ENCODE measurements at places on chromosomes 16 and 17.

DNA sequence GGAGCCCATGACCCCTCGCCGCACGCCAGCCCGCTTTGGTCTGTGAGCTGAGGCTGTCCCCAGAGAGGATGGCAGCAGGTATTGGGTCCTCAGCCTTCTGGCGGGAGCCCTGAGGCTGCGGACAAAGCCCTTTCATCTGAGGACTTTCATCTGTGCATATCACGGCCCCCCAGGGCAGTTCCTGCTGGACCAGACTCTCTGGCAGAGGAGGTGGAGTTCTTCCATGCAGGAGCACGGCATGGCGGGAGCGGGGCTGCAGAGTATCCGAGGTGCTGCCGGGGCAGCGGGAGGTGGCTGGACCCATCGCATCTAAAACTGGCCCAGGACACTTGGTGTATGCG lies 18.8 kb downstream of the DHX38 start:
- no peaks in the 10 kb centered on the region for H3K4me1 ChIP-seq
- DNase-seq: peak; percentile 68
- no peak overlapping the region for H3K27ac ChIP-seq
- no peaks in the 10 kb centered on the region for H3K27me3 ChIP-seq

DNA sequence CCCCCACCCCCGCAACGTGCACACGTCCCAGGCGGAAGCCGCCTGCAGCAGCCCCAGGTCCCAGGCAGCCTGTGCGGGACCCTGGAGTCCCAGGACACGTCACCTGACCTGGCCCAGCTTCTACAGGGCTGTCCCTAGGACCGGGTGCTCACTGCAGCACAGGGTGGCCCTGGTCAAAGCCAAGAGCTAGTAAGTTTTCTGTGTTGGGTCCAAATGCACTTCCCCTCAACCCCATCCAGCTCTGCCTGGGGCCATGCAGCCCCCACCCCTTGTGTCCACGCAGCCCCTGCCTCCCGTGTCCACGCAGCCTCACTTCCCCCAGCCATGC lies 22.1 kb upstream of the PVALEF start:
- no peak overlapping the region for H3K4me3 ChIP-seq
- peak overlapping the region; percentile 28 for H3K27ac ChIP-seq
- H3K4me1 ChIP-seq: peaks cover 6% of the 10 kb centered on the region

GRCh38 chr16:27720731-27721530 lies 171.0 kb downstream of the KATNIP start:
- peak; percentile 44 for DNase-seq
- H3K4me3 ChIP-seq: no peak overlapping the region
- no peaks in the 10 kb centered on the region for H3K27me3 ChIP-seq
- no peaks in the 10 kb centered on the region for H3K4me1 ChIP-seq
- no peak overlapping the region for H3K27ac ChIP-seq

DNA sequence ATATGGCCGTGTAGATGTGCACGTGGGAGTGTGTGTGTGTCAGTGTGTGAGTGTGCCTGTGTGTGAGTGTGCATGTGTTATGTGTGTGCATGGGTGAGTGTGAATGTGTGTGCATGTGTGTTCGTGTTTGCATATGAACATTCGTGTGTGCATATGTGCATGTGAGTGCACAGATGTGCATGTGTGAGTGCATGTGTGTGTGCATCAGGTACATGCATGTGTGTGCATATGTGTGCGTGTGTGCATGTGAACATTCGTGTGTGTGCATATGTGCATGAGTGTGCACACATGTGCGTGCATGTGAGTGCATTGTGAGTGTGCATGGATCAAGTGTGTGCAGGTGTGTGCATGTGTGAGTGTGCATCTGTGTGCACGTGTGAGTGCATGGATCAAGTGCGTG lies 2.5 kb upstream of the TPSAB1 start:
- no peaks in the 10 kb centered on the region for H3K27me3 ChIP-seq
- H3K4me3 ChIP-seq: no peak overlapping the region
- H3K27ac ChIP-seq: no peak overlapping the region
- no peaks in the 10 kb centered on the region for H3K36me3 ChIP-seq
- peak; percentile 48 for DNase-seq

- H3K4me3 ChIP-seq: no peak overlapping the region
- H3K27me3 ChIP-seq: no peaks in the 10 kb centered on the region
- H3K27ac ChIP-seq: no peak overlapping the region
- H3K4me1 ChIP-seq: no peaks in the 10 kb centered on the region
Observed at GRCh38 chr16:8686879-8687278, 12.5 kb downstream of the ABAT start.

DNA sequence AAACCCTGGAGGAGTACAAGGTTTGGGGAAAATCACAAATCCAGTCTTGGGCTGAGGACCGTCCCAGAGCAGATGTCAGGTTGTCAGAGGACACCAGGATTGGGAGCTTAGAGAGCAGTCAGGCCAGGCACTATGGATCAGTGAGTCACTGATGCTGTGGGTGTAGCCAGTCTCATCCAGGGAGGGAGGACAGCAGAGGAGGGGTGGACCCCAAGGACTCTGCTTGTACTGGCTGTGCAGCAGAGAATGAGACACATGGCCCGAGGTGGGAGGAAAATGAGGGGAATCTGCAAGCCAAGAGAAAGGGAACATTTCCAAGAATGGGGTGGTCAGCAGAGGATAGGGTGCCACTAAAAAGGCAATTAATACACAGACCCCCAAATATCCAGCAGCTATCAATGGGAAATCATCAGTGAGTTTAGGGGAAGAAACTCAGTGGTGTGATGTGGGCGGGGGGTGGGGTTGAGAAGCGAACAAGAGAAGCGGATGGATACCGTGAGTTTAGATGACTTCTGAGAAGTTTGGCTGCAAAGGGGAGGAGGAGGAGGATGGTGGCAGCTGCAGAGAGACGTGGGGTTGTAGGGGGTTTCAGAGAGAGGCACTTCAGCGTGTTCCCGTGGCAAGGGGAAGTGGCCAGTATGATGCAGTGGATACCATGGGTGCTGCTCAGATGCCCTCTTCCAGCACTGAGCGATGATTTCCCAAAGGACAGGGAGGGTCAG lies 43.9 kb downstream of the ARHGAP27 start:
- no peak overlapping the region for H3K4me3 ChIP-seq
- H3K36me3 ChIP-seq: no peaks in the 10 kb centered on the region
- peaks cover 7% of the 10 kb centered on the region for H3K4me1 ChIP-seq
- no peak for DNase-seq

- H3K27ac ChIP-seq: no peak overlapping the region
- H3K36me3 ChIP-seq: peaks cover 59% of the 10 kb centered on the region
- H3K4me1 ChIP-seq: peaks cover 7% of the 10 kb centered on the region
- no peak overlapping the region for H3K4me3 ChIP-seq
- H3K27me3 ChIP-seq: no peaks in the 10 kb centered on the region
Observed at GRCh38 chr16:84085773-84086172, 31.0 kb downstream of the MBTPS1 start.

GRCh38 chr16:86700046-86700945 lies 121.9 kb downstream of the FOXL1 start:
- H3K4me1 ChIP-seq: no peaks in the 10 kb centered on the region
- H3K27ac ChIP-seq: no peak overlapping the region
- no peaks in the 10 kb centered on the region for H3K36me3 ChIP-seq

- H3K4me1 ChIP-seq: peaks cover 30% of the 10 kb centered on the region
- H3K36me3 ChIP-seq: peaks cover 24% of the 10 kb centered on the region
- DNase-seq: peak; percentile 93
Observed at GRCh38 chr16:30063893-30064728, 1.4 kb upstream of the ALDOA start.

- no peak overlapping the region for H3K4me3 ChIP-seq
- H3K36me3 ChIP-seq: no peaks in the 10 kb centered on the region
- peaks cover 38% of the 10 kb centered on the region for H3K4me1 ChIP-seq
- H3K27ac ChIP-seq: peak overlapping the region; percentile 65
- DNase-seq: no peak
- no peaks in the 10 kb centered on the region for H3K27me3 ChIP-seq
Observed at GRCh38 chr17:59423903-59424302, 92.4 kb downstream of the YPEL2 start.

GRCh38 chr17:29149431-29150064 lies 30.6 kb downstream of the MYO18A start:
- H3K36me3 ChIP-seq: no peaks in the 10 kb centered on the region
- DNase-seq: no peak
- no peaks in the 10 kb centered on the region for H3K27me3 ChIP-seq
- peaks cover 38% of the 10 kb centered on the region for H3K4me1 ChIP-seq
- H3K4me3 ChIP-seq: no peak overlapping the region
- peak overlapping the region; percentile 88 for H3K27ac ChIP-seq

DNA sequence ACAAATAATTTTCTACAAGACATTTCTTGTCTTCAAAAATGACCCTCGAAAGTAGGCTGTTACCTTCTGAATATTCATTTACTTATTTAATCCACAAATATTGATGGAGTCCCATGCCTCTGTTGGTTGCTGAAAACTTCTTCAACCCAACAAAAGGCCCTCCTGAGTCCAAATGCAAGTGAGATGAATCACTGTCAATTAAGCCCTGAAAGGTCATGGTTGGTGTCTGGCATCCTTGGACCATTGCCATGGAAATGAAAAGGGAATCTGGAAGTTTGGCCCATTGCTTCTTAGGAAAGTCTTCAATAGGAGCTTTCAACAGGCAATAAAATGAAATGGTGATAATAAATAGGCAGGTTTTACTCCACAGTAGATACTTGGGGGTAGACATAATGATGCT lies 364.7 kb upstream of the DYNLRB2 start:
- H3K4me1 ChIP-seq: no peaks in the 10 kb centered on the region
- H3K36me3 ChIP-seq: no peaks in the 10 kb centered on the region
- H3K27me3 ChIP-seq: no peaks in the 10 kb centered on the region
- H3K4me3 ChIP-seq: no peak overlapping the region
- no peak for DNase-seq
- no peak overlapping the region for H3K27ac ChIP-seq

- H3K4me1 ChIP-seq: peaks cover 4% of the 10 kb centered on the region
- H3K27ac ChIP-seq: no peak overlapping the region
- H3K27me3 ChIP-seq: no peaks in the 10 kb centered on the region
- H3K4me3 ChIP-seq: no peak overlapping the region
- H3K36me3 ChIP-seq: no peaks in the 10 kb centered on the region
Observed at GRCh38 chr16:67286441-67287235, 7.3 kb downstream of the PLEKHG4 start.

All from spleen (tissue), 13 donors.